ENCODE measurements at places on chromosomes 6 and 20.

GRCh38 chr6:1551249-1551648, 58.5 kb upstream of the FOXC1 start:
- peaks cover 34% of the 10 kb centered on the region for H3K4me1 ChIP-seq
- peaks cover 7% of the 10 kb centered on the region for H3K27me3 ChIP-seq

- peaks cover 64% of the 10 kb centered on the region for H3K36me3 ChIP-seq
- H3K27me3 ChIP-seq, result no peaks in the 10 kb centered on the region
- no peaks in the 10 kb centered on the region for H3K4me1 ChIP-seq
- no peak for DNase-seq
These were observed 524.0 kb downstream of the UTRN start for GRCh38 chr6:144809120-144809519.

- peaks cover 2% of the 10 kb centered on the region for H3K4me1 ChIP-seq
- no peak overlapping the region for H3K4me3 ChIP-seq
- no peak for DNase-seq
- H3K36me3 ChIP-seq, result peaks cover 3% of the 10 kb centered on the region
- no peak overlapping the region for H3K27ac ChIP-seq
- no peaks in the 10 kb centered on the region for H3K27me3 ChIP-seq
These were observed 148.3 kb downstream of the HACE1 start for GRCh38 chr6:104711371-104711770.

DNA sequence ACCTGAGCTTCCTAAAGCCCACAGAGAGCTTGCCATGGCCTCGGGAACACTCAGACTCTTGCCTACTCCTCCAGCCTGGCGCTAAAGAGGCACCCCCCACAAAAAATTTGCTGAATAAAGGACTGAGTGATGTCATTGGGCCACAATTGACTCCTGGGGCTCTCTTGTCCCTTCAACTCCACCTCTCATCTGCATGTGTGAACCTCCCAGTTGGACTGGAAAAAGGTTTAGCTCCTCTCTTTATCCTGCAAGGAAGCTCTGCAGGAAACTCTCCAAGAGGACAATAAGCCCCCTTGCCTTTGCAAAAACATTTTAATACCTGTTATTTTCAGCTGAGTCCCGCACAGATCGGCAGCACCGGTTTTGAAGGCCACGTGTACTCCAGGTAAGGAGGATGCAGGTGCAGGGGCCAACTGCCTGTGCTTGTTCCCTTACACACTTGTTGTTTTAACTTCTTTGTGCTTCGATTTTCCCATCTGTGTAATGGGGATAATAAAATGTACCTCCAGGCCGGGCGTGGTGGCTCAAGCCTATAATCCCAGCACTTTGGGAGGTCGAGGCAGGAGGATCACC, 107.3 kb downstream of the TFAP2C start:
- H3K4me1 ChIP-seq, result no peaks in the 10 kb centered on the region
- H3K36me3 ChIP-seq, result no peaks in the 10 kb centered on the region
- DNase-seq, result no peak
- no peak overlapping the region for H3K4me3 ChIP-seq
- H3K27ac ChIP-seq, result no peak overlapping the region

- no peak overlapping the region for H3K27ac ChIP-seq
- no peak overlapping the region for H3K4me3 ChIP-seq
- DNase-seq, result no peak
- no peaks in the 10 kb centered on the region for H3K27me3 ChIP-seq
These were observed 20.4 kb downstream of the PROCR start for GRCh38 chr20:35192118-35192872.

GRCh38 chr20:33600981-33601380, 61.1 kb upstream of the C20orf144 start:
- no peak for DNase-seq
- no peaks in the 10 kb centered on the region for H3K36me3 ChIP-seq
- H3K27ac ChIP-seq, result no peak overlapping the region
- H3K4me1 ChIP-seq, result peaks cover 18% of the 10 kb centered on the region
- no peaks in the 10 kb centered on the region for H3K27me3 ChIP-seq
- no peak overlapping the region for H3K4me3 ChIP-seq

DNA sequence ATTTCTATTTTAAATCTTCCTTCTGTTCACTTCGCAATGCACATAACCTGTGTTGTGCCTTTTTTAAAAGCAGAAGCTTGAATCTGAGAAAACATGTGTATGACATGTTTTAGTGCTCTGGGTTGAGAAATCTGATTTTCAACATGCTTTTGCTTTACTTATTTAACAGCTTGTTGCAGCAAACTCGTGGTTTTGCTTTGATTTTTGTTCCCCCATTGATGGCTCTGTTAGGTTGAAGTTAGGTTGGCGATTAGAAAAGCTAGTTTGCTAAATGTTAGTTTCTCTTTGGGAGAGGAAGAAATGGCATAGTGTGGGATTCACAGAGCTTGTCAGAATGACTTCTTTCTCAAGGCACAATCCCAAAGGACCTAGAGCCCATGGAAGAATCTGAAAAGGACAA, 170.8 kb downstream of the TMEM242 start:
- H3K4me1 ChIP-seq, result peaks cover 20% of the 10 kb centered on the region
- no peaks in the 10 kb centered on the region for H3K27me3 ChIP-seq
- no peak overlapping the region for H3K4me3 ChIP-seq
- no peak overlapping the region for H3K27ac ChIP-seq

GRCh38 chr6:16412171-16412570, 173.8 kb downstream of the GMPR start:
- H3K27me3 ChIP-seq, result no peaks in the 10 kb centered on the region
- peaks cover 60% of the 10 kb centered on the region for H3K4me1 ChIP-seq
- no peak overlapping the region for H3K4me3 ChIP-seq
- DNase-seq, result no peak

GRCh38 chr6:163843218-163843617, 428.7 kb downstream of the QKI start:
- no peaks in the 10 kb centered on the region for H3K4me1 ChIP-seq
- H3K27ac ChIP-seq, result no peak overlapping the region
